Adrenal gland (tissue), 19 donors: ENCODE measurements at places on chromosomes 7 and 10.

GRCh38 chr7:32293833-32294232 is 196.3 kb downstream of the LSM5 start:
- peaks cover 6% of the 10 kb centered on the region for H3K4me1 ChIP-seq
- no peak overlapping the region for H3K27ac ChIP-seq
- H3K27me3 ChIP-seq: peaks cover 7% of the 10 kb centered on the region
- no peaks in the 10 kb centered on the region for H3K36me3 ChIP-seq

- H3K36me3 ChIP-seq: no peaks in the 10 kb centered on the region
- H3K4me3 ChIP-seq: no peak overlapping the region
- H3K27me3 ChIP-seq: no peaks in the 10 kb centered on the region
Measured at GRCh38 chr10:86053675-86054074, 312.9 kb downstream of the GRID1 start.

GRCh38 chr7:129969881-129970446 is 17.2 kb upstream of the UBE2H start:
- H3K4me3 ChIP-seq: no peak overlapping the region
- no peak overlapping the region for H3K27ac ChIP-seq
- H3K27me3 ChIP-seq: no peaks in the 10 kb centered on the region
- no peaks in the 10 kb centered on the region for H3K4me1 ChIP-seq

DNA sequence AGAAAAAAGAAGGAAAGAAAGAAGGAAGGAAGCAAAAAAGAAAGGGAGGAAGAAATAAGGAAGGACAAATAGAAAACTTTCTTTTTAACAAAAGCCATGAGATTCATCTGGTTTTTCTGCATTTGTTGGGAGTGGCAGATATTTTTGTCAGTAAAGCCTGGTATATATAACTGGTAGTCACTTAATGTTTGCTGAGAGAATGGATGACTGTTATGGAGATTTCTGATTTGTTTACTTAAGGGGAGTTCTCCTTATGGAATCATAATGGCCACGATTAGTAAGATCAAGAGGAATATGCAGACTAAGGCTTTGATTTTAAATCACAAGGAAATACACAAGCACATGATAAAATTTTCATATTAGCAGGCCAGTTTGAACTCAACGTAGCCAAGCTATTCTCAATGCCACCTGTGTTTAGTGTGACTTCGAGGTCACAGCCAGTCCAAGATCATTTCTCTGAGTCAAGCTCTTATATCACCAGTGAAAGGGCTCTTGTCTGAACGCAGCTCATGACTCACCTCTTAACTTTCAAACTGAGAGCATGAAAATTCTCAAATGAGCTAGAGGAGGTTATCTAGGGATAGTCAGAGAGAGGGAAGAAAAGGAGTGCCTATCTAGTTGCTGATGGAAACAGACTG is 445.1 kb upstream of the ZMIZ1 start:
- no peaks in the 10 kb centered on the region for H3K27me3 ChIP-seq
- H3K36me3 ChIP-seq: no peaks in the 10 kb centered on the region
- DNase-seq: peak; percentile 84
- no peak overlapping the region for H3K4me3 ChIP-seq
- peak overlapping the region; percentile 57 for H3K27ac ChIP-seq

DNA sequence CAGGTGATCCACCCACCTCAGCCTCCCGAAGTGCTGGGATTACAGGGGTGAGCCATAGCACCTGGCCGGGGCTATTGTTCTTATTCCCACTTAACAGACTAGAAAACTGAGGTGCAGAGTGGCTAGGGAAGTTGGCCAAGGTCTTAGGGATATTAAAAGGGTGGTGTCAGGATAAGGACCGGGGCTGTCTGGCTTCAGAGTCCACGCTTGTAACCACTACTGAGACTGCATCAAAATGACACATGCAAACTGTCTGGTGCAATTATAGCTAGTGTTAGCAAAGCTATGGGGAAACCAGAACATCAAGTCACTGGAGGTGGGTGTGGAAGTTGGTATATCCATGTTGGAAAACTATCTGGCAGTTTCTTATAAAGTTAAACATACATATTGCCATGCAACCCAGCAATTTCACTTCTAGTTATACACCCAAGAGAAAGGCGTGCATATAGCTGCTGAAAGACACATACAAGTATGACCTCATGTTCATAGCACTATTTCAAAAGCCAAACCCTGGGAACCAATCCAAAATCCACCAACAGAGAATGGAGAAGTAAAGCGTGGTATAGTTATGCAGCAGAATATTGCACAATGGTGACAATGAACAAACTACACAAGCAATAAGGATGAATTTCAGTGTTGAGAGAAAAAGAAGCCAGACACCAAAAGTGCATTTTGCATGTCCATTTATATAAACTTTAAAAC is 33.9 kb upstream of the EEPD1 start:
- no peaks in the 10 kb centered on the region for H3K36me3 ChIP-seq
- peak; percentile 41 for DNase-seq
- no peaks in the 10 kb centered on the region for H3K27me3 ChIP-seq
- no peak overlapping the region for H3K4me3 ChIP-seq
- peaks cover 3% of the 10 kb centered on the region for H3K4me1 ChIP-seq

- H3K27ac ChIP-seq: no peak overlapping the region
- no peaks in the 10 kb centered on the region for H3K27me3 ChIP-seq
- H3K4me1 ChIP-seq: peaks cover 14% of the 10 kb centered on the region
- no peak overlapping the region for H3K4me3 ChIP-seq
Measured at GRCh38 chr7:80132594-80132993, 2.0 kb upstream of the GNAI1 start.

GRCh38 chr10:58586282-58587245 is 73.9 kb downstream of the BICC1 start:
- no peak overlapping the region for H3K27ac ChIP-seq
- peaks cover 5% of the 10 kb centered on the region for H3K4me1 ChIP-seq
- H3K36me3 ChIP-seq: no peaks in the 10 kb centered on the region
- no peak for DNase-seq

GRCh38 chr7:10913457-10913856 is 60.2 kb upstream of the PHF14 start:
- no peak for DNase-seq
- H3K27ac ChIP-seq: no peak overlapping the region
- H3K36me3 ChIP-seq: no peaks in the 10 kb centered on the region
- H3K27me3 ChIP-seq: no peaks in the 10 kb centered on the region
- no peak overlapping the region for H3K4me3 ChIP-seq

GRCh38 chr7:85185424-85186082 is 1.3 kb downstream of the SEMA3D start:
- no peaks in the 10 kb centered on the region for H3K36me3 ChIP-seq
- H3K27ac ChIP-seq: no peak overlapping the region
- peak; percentile 71 for DNase-seq
- H3K4me1 ChIP-seq: no peaks in the 10 kb centered on the region
- H3K27me3 ChIP-seq: peaks cover 11% of the 10 kb centered on the region

- no peak overlapping the region for H3K4me3 ChIP-seq
- no peak for DNase-seq
- H3K4me1 ChIP-seq: no peaks in the 10 kb centered on the region
- H3K27me3 ChIP-seq: no peaks in the 10 kb centered on the region
- no peaks in the 10 kb centered on the region for H3K36me3 ChIP-seq
Measured at GRCh38 chr7:41964849-41965745, 262.2 kb upstream of the INHBA start.

- no peaks in the 10 kb centered on the region for H3K4me1 ChIP-seq
- no peak overlapping the region for H3K27ac ChIP-seq
- no peak for DNase-seq
- H3K36me3 ChIP-seq: no peaks in the 10 kb centered on the region
- no peak overlapping the region for H3K4me3 ChIP-seq
Measured at GRCh38 chr7:25930492-25931048, 221.4 kb upstream of the NFE2L3 start.

DNA sequence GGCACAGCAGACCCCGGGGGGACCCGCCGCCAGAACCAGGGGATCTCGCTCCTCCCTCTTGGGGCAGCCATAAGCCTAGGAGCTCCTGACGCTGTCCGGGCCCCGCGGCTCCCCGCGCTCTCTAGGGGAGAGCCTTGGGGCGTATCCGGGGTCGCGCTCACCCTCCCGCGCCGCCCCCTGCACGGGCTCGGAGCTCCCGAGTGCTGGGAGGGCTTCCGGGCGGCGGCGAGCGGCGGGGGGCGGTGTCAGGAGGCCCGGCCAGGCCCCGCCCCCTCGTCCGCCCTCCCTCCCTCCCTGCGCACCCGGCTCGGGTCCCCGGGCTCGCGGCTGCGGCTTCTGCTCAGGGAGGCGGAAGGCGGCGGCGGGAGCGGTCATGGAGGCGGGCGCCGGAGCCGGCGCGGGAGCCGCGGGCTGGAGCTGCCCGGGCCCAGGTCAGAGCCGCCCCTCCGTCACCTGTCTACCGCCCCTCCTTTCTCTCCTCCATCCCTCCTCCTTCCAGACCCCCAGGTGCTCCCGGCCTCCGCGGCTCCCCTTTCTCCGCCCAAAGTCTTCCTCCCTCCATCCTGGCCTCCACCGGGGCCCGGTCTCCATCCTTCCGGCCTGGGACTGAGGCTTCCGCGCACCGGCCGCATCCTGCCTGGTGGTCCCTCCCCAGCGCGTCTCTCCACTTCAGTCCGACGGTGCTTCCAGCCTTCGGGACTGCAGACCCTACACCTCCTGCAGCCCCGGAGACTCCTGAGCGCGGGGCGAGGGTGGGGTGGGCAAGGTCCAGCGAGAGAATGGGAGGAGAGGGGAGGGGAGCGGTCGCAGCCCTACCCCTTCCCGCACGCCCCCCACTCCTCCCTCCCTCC is at the start of gene CCDC136:
Gene CCDC136, plus strand, starts transcription at position 848 of the 851 bp plus-strand sequence. CDS start 444 bp downstream, outside the sequence.
- H3K27me3 ChIP-seq: no peaks in the 10 kb centered on the region
- no peaks in the 10 kb centered on the region for H3K36me3 ChIP-seq
- H3K27ac ChIP-seq: no peak within 1 kb of the TSS
- peak; percentile 71 for DNase-seq
- peak within 1 kb of the TSS; percentile 95 for H3K4me3 ChIP-seq

- H3K4me3 ChIP-seq: no peak overlapping the region
- H3K27me3 ChIP-seq: peaks cover 5% of the 10 kb centered on the region
- no peak overlapping the region for H3K27ac ChIP-seq
- H3K4me1 ChIP-seq: no peaks in the 10 kb centered on the region
- H3K36me3 ChIP-seq: no peaks in the 10 kb centered on the region
Measured at GRCh38 chr10:6871128-6871527, 291.1 kb upstream of the PRKCQ start.

DNA sequence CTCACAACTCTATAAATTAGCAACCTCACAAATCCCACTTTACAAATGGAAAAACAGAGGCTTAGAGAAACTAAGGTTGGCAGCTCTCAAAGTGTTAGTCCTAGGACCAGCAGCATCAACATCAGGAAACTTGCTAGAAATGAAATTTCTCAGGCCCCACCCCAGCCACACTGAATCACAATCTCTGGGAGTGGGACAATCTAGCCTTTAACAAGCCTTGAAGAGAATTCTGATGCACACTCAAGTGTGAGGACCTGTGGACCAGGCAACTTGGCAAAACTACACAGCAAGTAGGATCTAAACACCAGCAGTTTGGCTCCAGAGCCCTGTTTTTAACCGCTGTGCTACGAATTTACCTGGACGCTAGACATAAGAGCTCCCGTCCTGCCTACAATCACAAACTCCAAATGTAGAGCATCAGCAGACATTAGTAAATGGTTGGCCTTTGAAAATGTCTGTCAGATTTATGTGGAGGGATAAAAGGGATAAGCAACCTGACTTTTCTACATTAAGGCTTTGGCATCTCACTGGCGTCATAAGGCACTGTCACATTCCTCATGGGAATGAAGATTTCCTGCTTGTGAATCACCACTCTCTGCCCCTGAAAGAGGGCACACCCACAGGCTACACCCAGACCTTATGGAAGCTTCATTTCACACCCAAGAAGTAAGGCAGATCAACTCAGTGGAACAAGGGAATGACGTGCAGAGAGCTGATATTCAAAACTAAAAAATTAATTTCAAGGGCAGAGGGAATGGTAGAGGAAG is 34.5 kb downstream of the PPP1R3C start:
- H3K4me1 ChIP-seq: peaks cover 18% of the 10 kb centered on the region
- no peak overlapping the region for H3K27ac ChIP-seq
- H3K36me3 ChIP-seq: no peaks in the 10 kb centered on the region
- H3K27me3 ChIP-seq: no peaks in the 10 kb centered on the region

GRCh38 chr7:46396481-46396880 is 475.4 kb upstream of the IGFBP3 start:
- no peaks in the 10 kb centered on the region for H3K27me3 ChIP-seq
- no peak for DNase-seq
- H3K4me1 ChIP-seq: no peaks in the 10 kb centered on the region
- no peaks in the 10 kb centered on the region for H3K36me3 ChIP-seq
- no peak overlapping the region for H3K4me3 ChIP-seq

DNA sequence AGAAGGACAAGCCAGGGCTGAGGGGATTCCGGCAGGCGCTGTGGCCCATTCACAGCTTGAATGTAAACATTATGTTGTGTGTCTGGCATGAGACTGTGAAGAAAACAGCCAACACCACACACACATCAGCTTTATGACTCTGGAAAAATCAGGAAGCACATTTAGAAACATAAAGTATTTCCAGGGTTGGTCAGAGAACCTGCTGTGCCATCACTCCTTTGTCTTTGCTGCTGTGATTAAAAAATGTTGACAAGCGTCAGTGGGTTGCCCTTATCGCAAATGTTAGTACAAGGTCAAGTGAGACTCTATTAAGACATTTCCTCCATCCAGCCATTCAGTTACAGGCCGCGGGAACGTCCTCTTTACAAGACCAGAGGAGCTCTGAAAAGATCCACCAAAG is 95.4 kb downstream of the TAX1BP1 start:
- no peaks in the 10 kb centered on the region for H3K27me3 ChIP-seq
- H3K36me3 ChIP-seq: no peaks in the 10 kb centered on the region
- H3K4me3 ChIP-seq: no peak overlapping the region
- DNase-seq: peak; percentile 70
- peak overlapping the region; percentile 72 for H3K27ac ChIP-seq

DNA sequence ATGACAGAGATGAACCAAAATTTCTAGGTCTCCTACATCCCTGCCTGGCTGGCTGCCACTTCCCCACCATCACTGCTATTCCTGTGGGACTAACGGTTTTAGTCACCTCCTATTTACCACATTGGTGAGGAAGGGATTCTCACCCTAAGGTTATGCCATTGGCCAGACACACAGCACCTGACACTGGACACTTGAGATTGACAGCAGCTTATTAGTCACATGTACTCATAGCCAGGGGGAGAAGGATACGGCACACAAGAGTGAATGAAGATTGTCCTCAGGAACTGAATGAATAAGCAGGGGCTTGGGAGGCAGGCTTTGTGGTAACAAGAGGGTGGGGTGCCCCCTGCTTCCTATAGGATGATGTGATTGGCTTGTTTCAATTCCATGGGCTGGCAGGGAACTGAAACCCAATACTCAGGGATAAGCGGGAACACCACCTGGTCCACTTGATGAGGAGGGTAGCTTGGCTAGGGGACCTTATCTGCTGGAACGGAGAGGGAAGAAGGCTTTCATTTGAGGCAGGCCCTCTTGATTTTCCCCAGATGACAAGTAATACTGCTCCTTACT is 99.0 kb downstream of the SPAG6 start:
- peaks cover 19% of the 10 kb centered on the region for H3K27me3 ChIP-seq
- DNase-seq: no peak
- H3K4me1 ChIP-seq: no peaks in the 10 kb centered on the region
- no peak overlapping the region for H3K4me3 ChIP-seq

DNA sequence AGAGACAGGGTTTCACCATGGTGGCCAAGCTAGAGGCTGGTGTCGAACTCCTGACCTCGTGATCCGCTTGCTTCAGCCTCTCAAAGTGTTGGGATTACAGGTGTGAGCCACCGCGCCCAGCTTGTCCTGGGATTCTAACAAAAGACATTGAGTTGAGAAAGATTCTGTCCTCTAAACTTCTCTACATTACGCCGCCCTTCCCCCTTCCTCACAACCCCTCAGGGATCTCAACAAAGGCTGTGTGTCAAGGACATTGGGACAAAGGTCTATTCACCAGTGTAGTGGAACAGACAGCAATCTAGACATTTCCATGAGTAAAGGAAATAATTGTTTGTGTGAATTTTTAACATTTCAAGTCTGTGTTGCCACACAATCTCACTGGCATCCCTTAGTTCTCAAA is 68.8 kb upstream of the KIF5B start:
- H3K4me3 ChIP-seq: no peak overlapping the region
- H3K27me3 ChIP-seq: no peaks in the 10 kb centered on the region
- no peaks in the 10 kb centered on the region for H3K36me3 ChIP-seq
- H3K27ac ChIP-seq: no peak overlapping the region
- no peak for DNase-seq
